ENCODE measurements at places on chromosomes 4 and X.

DNA sequence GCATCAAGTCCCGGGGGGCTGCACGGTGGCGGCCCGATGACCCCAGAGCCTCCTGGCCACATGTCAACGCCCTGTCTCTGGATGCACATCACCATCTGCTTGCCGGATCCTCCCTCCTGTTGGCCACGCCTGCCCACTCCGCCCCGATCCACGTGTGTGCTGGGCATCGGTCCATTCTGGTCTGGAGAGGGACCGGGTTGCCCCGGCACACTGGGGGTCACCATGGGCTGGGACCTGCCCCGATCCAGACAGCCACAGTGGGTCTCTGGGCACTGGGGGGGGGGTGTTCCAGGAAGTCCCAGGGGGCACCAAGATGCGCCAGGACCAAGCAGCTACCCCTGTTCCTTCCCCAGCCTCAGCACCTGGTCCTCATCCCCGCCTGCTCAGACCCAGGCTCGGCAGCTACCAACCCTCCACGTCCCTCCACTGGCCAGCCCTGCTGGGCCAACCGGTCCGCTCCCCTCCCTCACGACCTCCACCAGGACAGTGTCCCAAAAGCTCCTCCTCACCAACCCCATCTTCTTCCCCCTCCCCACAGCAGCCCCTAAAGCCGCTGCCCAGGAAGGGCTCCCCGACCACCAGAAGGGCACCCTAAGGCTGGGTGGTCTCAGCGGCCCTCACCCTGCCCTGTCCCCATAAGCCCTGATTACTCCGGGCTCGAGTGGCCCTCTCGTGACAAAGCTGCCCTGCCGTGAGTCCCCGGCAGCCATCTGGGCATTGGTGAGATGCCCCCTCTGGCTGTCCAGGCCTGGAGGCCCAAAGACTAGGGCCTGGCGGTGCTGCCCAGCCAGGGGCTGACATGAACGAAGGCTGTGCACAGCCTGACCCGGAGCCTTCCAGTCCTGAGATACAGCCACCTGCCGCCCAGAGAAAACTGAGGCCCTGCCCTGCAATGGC is 4.6 kb downstream of the CTBP1 start:
- no peak for DNase-seq

DNA sequence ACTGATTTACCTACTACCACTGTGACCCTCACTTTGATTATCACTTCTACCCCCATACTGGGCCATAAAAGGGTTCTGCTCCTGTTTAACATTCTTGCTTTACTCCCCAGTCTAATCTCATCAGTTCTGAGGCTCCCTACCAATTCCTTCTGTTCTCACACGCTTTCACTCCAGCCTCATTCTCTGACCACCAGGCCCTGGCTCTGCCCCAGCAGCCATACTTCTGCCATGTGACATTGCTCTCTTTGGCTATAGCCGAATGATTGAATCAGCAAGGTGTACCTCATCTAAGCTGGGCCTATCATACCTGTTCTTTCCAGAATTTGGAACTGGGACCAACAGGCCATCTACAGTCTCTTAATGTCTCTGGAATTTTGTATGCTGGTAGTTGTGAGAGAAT is 14.4 kb upstream of the ELF2 start:
- no peak for DNase-seq

DNA sequence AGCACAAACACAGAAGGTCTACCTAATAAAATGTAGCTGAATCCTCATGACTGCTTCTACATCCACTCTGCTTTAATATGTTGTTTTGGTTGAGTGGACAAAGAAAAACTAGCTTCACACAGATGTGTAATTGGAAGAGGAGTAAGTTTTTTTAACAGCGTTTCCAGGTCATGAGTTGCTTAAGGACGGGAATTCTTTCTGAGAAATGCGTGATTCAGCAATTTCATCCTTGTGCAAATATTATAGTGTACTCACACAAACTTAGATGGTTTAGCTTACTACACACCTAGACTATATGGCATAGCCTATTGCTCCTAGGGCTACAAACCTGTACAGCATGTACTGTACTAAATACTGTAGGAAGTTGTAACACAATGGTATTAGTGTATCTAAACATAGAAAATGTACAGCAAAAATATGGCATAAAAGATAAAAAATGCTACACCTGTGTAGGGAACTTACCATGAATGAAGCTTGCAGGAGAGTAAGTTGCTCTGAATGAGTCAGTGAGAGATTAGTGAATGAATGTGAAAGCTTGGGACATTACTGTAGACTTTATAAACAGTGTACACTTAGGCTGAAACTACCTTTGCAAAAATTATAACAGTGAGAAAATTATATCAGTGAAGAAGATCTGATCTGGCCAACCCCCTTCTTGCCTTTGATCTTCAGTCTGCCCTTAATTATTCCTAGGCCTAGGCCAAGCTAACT is 70.8 kb upstream of the IL15 start:
- no peak for DNase-seq

- DNase-seq, result no peak
These were observed 92.2 kb upstream of the PGRMC2 start for GRCh38 chr4:128379860-128380259.

GRCh38 chr4:27666943-27667342 is 806.3 kb downstream of the STIM2 start:
- no peak for DNase-seq

GRCh38 chr4:150325872-150326271 is 247.6 kb downstream of the DCLK2 start:
- DNase-seq, result no peak

DNA sequence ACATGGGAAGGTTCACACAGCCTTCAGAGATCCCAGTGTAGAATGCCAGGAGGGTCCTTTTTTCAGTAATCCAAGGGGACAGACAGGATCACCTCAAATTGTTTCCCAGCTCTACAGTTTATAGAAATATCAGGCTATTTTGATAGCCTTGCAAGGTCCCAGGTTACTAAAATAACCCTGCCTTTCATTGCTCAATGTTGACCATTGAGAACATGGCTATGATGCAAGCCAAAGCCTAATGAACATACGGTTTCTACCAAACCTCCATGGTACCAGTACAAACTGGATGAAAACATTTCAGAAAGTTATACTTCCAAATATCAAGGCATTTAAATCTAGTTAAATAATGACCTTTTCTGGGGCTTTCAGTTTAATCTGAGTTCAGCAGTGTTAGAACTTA is 151.5 kb downstream of the PLS3 start:
- no peak for DNase-seq

DNA sequence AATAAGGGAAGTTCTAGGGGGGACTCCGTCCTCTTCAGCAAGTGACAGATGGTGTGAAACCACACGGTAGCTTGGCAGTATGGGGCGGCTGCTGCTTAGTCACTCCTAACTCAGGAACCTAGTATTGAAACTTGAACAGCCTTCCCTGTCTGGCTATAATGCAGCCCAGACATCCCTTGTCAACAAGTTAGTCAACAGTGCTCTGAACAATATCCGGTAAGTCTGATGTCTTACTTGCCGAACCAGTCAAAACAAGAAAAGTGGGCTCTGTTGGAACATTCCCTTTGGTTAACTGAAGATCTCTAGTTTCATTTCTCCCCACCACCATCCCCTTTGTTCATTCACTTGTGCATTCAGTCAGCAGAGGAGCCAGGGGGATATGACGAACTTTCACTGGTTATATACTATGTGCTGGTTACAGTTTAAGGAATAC is 18.7 kb upstream of the CXCL13 start:
- no peak for DNase-seq

DNA sequence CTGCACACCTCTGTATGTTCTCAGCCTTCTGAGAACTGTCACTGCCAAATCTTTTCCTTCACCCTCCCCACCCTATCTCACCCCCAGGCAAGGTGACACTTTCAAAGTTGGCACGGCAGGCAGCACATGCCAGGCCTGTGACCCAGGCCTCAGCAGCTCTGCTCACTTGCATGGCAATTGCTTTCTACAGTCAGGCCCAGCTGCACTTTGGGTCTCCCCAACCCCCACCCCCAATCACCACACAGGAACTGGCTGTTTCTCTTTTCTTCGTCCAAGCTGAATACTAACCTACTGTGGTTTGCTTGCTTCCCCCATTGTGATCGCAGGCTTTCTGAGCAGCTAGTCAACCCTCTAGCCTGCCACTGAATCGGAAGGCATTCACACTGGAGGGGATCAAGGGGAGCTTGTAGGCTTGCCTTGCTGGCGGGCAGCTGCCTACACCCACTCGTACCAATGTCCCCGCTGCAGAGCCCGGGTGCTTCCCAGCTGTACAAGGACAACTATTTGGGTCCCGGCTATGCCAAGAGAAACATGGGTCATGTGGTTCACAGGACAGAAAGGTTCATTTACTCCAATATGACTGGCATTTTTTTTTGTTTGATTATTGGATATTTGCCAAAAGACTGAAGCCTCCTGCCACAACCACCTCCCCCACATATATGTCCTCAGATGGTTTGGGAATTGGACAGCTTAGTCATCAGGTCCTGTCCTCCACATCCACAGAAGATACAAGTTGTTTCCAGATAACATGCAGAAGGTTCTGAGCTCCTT is 28.1 kb downstream of the SLC25A43 start:
- no peak for DNase-seq

DNA sequence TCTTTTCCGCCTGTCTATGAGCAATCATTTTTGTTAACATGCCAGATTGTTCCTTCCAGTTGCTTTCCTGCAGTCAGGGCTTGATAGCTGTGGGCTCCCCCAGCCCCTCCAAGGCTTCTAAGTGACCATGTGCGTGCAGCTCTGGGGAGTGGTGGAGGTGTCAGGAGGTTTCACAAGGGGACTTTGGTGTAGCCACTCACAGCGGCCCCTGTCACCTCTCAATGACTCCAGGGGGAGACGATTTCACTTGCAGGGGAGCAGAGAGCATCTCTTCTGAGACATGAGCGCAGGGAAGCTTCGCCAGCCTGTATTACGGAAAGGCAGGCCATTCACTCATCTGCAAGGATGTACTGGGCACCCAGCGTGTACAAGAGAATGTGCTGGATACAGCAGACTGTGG is 3.1 kb upstream of the GPR78 start:
- DNase-seq, result no peak

GRCh38 chrX:31459361-31459760 is 387.5 kb upstream of the FTHL17 start:
- no peak for DNase-seq

- no peak for DNase-seq
These were observed 45.9 kb upstream of the PGM2 start for GRCh38 chr4:37780444-37781130.

GRCh38 chr4:141102367-141102766 is 30.9 kb downstream of the RNF150 start:
- no peak for DNase-seq

GRCh38 chrX:9418262-9418661 is 46.6 kb upstream of the TBL1X start:
- DNase-seq, result no peak

- no peak for DNase-seq
These were observed 73.0 kb upstream of the PJA1 start for GRCh38 chrX:69238114-69238886.

GRCh38 chr4:152021788-152022438 is 261.1 kb upstream of the GATB start:
- DNase-seq, result no peak

DNA sequence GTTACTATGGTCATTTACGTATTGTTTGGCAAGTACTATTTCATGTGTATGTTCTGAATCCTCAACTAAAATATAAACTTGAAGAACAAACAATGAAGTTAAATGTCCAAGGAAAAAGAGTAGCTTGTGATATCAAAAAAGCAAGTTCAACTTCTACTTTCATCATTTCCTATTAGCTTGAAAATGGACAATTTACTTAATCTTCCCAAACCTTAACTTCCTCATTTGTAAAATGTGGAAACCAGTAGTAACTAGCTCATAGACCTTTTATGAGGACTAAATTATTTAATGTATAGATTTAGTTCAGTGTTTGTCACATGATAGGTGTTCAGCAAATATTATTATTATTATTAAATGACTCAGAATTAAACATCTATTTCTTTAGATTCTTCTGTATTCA is 276.8 kb upstream of the TET2 start:
- DNase-seq, result no peak

DNA sequence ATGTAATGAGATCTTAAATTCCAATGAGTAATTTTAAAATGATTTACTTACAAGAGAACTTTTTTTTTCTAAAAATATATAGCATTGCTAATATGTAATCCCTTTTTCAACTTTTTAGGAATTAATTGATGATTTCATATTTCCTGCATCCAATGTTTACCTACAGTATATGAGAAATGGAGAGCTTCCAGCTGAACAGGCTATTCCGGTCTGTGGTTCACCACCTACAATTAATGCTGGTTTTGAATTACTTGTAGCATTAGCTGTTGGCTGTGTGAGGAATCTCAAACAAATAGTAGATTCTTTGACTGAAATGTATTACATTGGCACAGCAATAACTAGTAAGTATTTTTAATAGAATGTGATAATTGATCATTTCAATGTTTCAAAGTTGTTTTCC is 113.2 kb downstream of the USP9X start:
- peak; percentile 4 for DNase-seq

DNA sequence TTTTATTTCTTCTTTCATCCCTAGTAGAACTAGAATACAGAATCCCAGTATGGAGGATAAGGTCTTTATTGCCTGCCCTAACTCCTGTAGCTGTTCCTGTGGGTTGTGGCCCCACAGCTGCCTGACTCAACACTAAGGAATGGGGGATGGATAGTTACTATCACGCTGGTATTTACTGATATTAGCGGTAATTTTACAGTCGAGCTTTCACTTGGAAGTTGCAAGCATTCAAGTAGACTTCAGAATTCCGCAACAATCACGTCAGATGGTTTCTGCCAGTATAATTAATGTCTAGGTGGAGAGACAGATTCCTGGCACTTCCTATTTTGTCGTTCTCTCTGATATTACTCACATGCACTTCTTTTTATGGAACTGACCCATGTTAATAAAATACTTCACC is 489.8 kb downstream of the PABPC4L start:
- DNase-seq, result no peak

DNA sequence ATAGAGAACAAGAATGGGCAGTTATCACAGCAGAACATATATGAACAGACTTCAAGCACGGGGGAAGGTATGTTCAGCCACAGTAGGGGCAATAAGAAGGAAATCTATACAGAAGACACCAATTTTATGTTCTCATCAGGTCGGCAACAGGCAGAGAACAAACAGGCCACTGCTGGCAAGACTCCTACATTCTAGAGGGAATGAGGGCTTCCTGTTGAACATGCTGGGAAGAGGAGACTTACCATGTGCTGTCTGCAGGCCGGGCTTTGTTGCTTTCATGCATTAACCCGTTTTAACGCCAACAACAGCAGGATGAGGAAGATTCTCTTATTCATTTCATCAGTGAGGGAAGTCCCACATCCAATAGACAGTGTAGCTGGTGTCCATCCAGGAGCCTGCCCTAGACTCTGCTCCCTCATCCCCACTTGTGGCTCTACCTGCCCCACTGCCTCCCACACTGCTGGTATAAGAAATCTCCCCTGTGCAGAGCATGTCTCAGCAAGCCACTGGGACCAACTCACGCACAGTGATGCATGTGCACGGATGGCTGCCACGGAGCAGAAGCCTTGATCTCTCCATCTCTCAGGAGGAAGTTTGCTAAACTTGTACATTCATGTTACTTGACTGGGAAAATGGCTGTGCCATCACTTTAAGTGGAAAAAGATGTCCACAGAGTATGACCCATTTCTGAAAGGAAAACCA is 84.5 kb downstream of the ACOX3 start:
- DNase-seq, result no peak
